HepG2 (cell line): ENCODE measurements at places on chromosomes 3 and 15. TPM values are rescaled to one million over a fixed set of nuclear protein-coding genes. Genes with fewer than 3 reads are reported as not detected.

The CDHR4 gene
- not detected in 2 replicates for total RNA-seq

The ZPLD1 gene
- not detected in 2 replicates for total RNA-seq

The OSBPL10 gene
- total RNA-seq: 10.3 and 10.4 TPM in 2 replicates

The TNK2 gene
- 3.5 and 5.8 TPM in 2 replicates for total RNA-seq

The CGNL1 gene
- 15.6 and 16.2 TPM in 2 replicates for total RNA-seq

The CSTA gene
- total RNA-seq: 11.0 and 13.9 TPM in 2 replicates

The CFAP92 gene
- total RNA-seq: 0.45 and 0.46 TPM in 2 replicates

The ZNF860 gene
- 0.55 and 0.66 TPM in 2 replicates for total RNA-seq

The MLH1 gene
- 70.8 and 84.7 TPM in 2 replicates for total RNA-seq

The IDH2 gene
- 120 and 121 TPM in 2 replicates for total RNA-seq

The MAP1A gene
- total RNA-seq: 0.06 and 0.07 TPM in 2 replicates

The CKMT1B gene
- 0.58 and 0.73 TPM in 2 replicates for total RNA-seq

GRCh38 chr3:11713171-11713570 lies 69.5 kb upstream of the VGLL4 start:
- H3K27me3 ChIP-seq: no peaks in the 10 kb centered on the region
- no peak overlapping the region for H3K4me3 ChIP-seq
- peaks cover 25% of the 10 kb centered on the region for H3K4me1 ChIP-seq
- DNase-seq: no peak
- H3K36me3 ChIP-seq: no peaks in the 10 kb centered on the region

- no peak overlapping the region for H3K27ac ChIP-seq
- H3K36me3 ChIP-seq: no peaks in the 10 kb centered on the region
- H3K4me1 ChIP-seq: no peaks in the 10 kb centered on the region
- H3K4me3 ChIP-seq: no peak overlapping the region
- DNase-seq: no peak
Observed at GRCh38 chr3:30017901-30018300, 588.5 kb upstream of the TGFBR2 start.

DNA sequence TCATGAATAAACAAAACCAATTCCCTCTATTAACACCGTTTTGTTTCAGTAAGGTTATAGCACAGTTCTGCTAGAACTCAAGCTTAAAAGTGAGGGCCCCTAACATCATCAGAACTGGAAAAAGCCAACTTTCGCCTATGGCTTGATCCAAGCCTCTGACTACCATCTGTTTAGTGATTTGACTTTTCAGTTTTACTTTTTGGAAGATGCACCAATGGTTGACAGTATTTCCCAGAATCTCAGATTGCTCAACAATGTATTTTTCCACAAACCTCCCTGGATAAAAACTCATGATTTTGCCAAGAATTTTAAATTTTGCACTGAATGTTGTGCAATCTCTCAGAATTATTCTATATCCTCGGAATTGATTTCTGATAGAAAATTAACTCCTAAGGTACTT lies 190.7 kb downstream of the LSAMP start:
- DNase-seq: no peak
- H3K4me1 ChIP-seq: no peaks in the 10 kb centered on the region
- no peaks in the 10 kb centered on the region for H3K36me3 ChIP-seq
- H3K27ac ChIP-seq: no peak overlapping the region
- no peaks in the 10 kb centered on the region for H3K27me3 ChIP-seq

DNA sequence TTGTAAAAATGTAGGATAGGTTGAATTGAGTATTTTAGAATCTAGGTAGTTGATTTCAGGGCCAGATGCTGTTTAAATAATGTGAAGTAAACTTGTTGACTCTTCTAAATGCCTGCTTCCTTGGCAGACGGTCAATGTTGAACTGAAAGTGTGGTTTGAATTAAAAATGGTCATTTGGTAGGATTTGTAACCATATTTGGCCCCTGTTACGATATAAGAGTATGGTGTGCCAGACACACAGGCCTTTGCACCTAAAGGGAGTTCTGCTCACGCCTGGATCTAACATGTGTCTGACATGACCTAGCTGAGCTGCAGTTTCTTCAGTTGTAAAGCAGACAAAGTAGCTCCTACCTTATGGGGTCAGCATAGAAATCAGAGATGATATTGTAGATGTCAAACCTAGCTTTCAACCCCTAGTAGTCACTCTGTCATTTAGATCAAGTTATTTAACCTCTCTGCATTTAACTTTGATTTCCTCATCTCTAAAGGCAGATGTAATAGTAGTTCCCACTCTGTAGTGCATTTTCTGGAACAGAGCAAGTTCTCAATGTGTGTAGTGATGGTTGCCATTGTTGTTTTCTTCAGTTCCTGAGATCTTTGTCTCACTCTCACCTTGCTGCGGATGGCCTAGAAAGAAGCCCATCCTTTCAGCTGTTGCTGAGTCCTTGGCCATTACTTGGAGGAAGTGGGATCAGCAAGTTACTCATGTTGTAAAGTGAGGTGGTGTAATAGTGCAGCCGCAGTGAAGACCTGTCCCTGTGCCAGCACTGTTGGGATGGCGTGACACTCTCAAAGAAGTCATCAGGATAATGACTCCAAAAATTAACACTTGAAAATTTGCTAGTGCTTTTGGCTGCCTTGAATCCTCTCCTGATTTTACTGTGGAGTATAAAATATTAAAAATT lies 90.2 kb downstream of the GHSR start:
- no peak overlapping the region for H3K27ac ChIP-seq
- H3K36me3 ChIP-seq: peaks cover 32% of the 10 kb centered on the region
- no peaks in the 10 kb centered on the region for H3K27me3 ChIP-seq
- no peaks in the 10 kb centered on the region for H3K4me1 ChIP-seq
- H3K4me3 ChIP-seq: no peak overlapping the region

GRCh38 chr3:184691397-184692231 lies 20.2 kb downstream of the MAGEF1 start:
- no peak for DNase-seq
- H3K27me3 ChIP-seq: peaks cover 45% of the 10 kb centered on the region; the same call in 2 of the 3 replicates
- no peak overlapping the region for H3K4me3 ChIP-seq
- no peaks in the 10 kb centered on the region for H3K36me3 ChIP-seq

- no peak for DNase-seq
- no peaks in the 10 kb centered on the region for H3K27me3 ChIP-seq
- H3K36me3 ChIP-seq: no peaks in the 10 kb centered on the region
- H3K4me1 ChIP-seq: no peaks in the 10 kb centered on the region
Observed at GRCh38 chr3:55013145-55013925, 85.5 kb upstream of the LRTM1 start.

GRCh38 chr15:21268436-21268940 lies 171.8 kb downstream of the POTEB3 start:
- no peaks in the 10 kb centered on the region for H3K36me3 ChIP-seq
- no peaks in the 10 kb centered on the region for H3K4me1 ChIP-seq
- no peak for DNase-seq
- H3K27me3 ChIP-seq: no peaks in the 10 kb centered on the region
- H3K27ac ChIP-seq: no peak overlapping the region

DNA sequence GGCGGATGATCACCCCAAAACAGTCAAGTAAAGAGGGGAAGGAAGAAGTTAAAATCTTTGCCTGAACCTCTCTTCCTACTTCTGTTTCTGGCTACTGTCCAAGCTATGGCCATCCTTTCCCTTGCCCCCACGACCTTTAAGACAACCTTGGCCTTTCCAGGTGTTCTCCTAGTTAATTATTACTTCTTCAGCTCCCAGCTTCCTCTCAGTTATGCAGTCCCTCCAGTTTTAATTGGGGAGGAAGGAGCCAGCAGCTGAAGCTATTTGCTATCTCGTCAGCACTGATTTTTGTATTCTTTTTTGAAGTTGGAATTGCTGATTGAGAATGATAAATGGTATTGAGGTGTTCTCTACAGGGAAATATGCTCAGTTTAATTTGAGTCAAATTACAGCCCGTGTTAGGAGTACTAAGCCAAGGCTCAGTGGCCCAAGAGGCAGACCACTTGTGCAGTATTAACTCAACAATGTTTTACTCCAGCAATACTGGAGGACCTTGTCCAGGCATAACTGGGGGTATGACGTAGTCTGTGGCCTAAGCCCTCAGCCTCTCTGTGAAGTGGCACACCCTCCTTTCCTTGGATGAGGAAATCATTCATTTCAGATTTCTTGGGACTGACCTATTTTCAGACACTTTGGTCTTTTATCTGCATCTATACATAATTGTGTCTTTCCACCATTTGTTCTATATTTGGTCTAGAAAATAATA lies 336.9 kb downstream of the SLC9A9 start:
- H3K27me3 ChIP-seq: no peaks in the 10 kb centered on the region
- no peak overlapping the region for H3K4me3 ChIP-seq
- H3K4me1 ChIP-seq: 0 out of 2 replicates have a peak, but pooled peaks cover 6% of the 10 kb centered on the region
- no peak for DNase-seq

- no peak overlapping the region for H3K4me3 ChIP-seq
- H3K27ac ChIP-seq: no peak overlapping the region
- DNase-seq: no peak
- no peaks in the 10 kb centered on the region for H3K4me1 ChIP-seq
- no peaks in the 10 kb centered on the region for H3K27me3 ChIP-seq
- no peaks in the 10 kb centered on the region for H3K36me3 ChIP-seq
Observed at GRCh38 chr15:98233873-98234272, 273.4 kb downstream of the ARRDC4 start.

DNA sequence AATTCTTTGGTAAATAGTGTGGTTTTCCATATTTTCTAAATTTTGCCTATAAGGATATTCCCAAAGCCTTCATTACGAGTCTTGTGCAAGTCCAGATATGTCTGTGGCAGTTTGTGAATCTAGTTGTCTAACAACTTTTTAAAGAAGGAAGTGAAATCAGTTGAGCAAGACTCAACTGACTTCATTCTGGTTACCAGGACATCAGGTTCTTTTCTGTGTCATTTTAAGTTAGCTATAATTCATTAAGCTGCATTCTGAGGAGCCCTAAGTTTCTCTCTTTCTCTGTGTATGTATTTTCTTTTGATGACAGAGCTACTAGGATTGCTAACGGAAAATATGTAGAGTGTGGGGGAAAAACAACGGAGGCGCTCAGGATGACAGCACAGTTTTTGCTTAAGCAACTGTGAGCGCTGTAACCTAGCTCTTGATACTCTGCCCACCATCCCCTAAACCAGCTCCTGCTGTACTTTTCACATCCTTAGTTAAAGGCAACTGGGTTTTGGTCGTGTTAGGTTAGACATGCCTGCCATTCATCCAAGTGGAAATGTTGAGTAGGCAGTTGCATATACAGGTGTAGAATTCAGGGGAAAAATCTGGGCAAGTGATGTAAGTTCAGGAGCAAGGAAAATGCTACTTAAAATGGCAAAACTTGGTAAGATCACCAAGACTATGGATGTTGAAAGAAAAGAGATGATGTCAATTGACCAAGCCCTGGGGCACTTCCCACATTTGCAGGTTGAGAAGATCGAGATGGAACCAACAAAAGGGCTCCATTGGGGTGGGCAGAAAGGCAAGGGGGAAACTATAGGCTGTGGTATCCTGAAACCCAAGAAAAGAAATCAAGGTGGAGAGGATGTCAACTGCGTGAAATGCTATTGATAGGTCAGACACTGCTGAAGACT lies 9.2 kb downstream of the MFSD1 start:
- no peaks in the 10 kb centered on the region for H3K27me3 ChIP-seq
- no peak overlapping the region for H3K27ac ChIP-seq
- DNase-seq: no peak

GRCh38 chr15:99981839-99982658 lies 248.8 kb upstream of the LYSMD4 start:
- 0 out of 2 replicates have a peak, but pooled peaks cover under 1% of the 10 kb centered on the region for H3K4me1 ChIP-seq
- no peaks in the 10 kb centered on the region; the same call in 2 of the 3 replicates for H3K27me3 ChIP-seq

- H3K27me3 ChIP-seq: no peaks in the 10 kb centered on the region
- H3K36me3 ChIP-seq: no peaks in the 10 kb centered on the region
- no peak for DNase-seq
- no peak overlapping the region for H3K27ac ChIP-seq
- H3K4me1 ChIP-seq: no peaks in the 10 kb centered on the region
Observed at GRCh38 chr15:96767703-96768434, 437.4 kb downstream of the NR2F2 start.

GRCh38 chr3:124584552-124585391 lies 145.5 kb upstream of the UMPS start:
- peak; percentile 73 for DNase-seq
- no peaks in the 10 kb centered on the region for H3K36me3 ChIP-seq
- H3K4me1 ChIP-seq: peaks cover 66% of the 10 kb centered on the region
- H3K27me3 ChIP-seq: no peaks in the 10 kb centered on the region

DNA sequence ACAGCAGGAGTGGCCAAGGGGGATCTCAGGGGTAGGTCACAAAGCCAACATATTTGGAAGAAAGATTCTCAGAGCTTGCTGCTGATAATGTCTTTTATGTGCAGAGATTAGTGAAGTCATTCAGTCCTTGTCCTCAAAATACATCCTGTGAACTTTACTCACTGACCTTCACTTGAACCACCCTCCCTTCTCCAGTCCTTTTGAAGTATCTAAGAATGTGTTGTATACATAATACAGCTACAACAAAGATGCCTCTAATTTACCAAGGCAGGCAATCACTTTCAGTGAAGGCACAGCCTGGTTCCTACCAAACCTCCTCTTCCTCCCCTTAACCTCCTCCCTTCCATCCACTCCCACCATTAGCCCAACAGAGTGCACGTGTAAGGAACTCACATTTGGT lies 38.3 kb downstream of the ETV5 start:
- H3K36me3 ChIP-seq: peaks cover 60% of the 10 kb centered on the region
- H3K27me3 ChIP-seq: no peaks in the 10 kb centered on the region

GRCh38 chr15:47829667-47830066 lies 112.4 kb downstream of the SEMA6D start:
- H3K4me1 ChIP-seq: no peaks in the 10 kb centered on the region
- no peaks in the 10 kb centered on the region for H3K27me3 ChIP-seq
- no peak overlapping the region for H3K27ac ChIP-seq
- no peaks in the 10 kb centered on the region for H3K36me3 ChIP-seq

- H3K27ac ChIP-seq: no peak overlapping the region
- peaks cover 2% of the 10 kb centered on the region for H3K36me3 ChIP-seq
- no peak overlapping the region for H3K4me3 ChIP-seq
- H3K4me1 ChIP-seq: peaks cover 1% of the 10 kb centered on the region; the same call in 1 of the 2 replicates
- H3K27me3 ChIP-seq: no peaks in the 10 kb centered on the region
Observed at GRCh38 chr3:123952844-123953520, 8.0 kb downstream of the CCDC14 start.

DNA sequence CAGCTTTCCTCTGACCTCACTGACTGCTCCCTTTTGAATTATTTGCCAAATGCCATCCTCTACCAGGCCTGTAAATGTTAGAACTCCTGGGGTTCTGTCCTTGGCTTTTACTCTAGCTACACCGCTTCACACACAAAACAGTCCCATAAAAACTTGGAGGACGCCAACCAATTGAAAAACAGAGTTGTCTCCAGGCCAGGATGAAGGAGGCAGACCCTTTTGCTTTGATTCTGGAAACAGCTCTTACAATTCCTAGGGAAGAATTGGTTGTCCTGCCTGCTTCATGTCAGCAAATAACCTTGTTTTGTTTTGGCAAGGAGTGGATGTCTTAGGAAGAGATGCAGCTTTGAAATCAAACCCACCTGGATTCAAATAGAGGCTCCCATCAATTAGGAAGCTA lies 375.5 kb downstream of the UNC13C start:
- H3K36me3 ChIP-seq: no peaks in the 10 kb centered on the region
- H3K4me1 ChIP-seq: no peaks in the 10 kb centered on the region
- DNase-seq: no peak
- H3K27ac ChIP-seq: no peak overlapping the region
- no peaks in the 10 kb centered on the region for H3K27me3 ChIP-seq
- H3K4me3 ChIP-seq: no peak overlapping the region

GRCh38 chr3:59256230-59256629 lies 206.4 kb upstream of the CFAP20DC start:
- no peak for DNase-seq
- no peaks in the 10 kb centered on the region for H3K36me3 ChIP-seq
- no peak overlapping the region for H3K27ac ChIP-seq
- no peak overlapping the region for H3K4me3 ChIP-seq

- H3K4me1 ChIP-seq: peaks cover 27% of the 10 kb centered on the region
- no peaks in the 10 kb centered on the region for H3K36me3 ChIP-seq
- DNase-seq: no peak
Observed at GRCh38 chr15:60800299-60801072, 321.5 kb upstream of the ICE2 start.
